ENCODE measurements at places on chromosomes 1 and 21.

DNA sequence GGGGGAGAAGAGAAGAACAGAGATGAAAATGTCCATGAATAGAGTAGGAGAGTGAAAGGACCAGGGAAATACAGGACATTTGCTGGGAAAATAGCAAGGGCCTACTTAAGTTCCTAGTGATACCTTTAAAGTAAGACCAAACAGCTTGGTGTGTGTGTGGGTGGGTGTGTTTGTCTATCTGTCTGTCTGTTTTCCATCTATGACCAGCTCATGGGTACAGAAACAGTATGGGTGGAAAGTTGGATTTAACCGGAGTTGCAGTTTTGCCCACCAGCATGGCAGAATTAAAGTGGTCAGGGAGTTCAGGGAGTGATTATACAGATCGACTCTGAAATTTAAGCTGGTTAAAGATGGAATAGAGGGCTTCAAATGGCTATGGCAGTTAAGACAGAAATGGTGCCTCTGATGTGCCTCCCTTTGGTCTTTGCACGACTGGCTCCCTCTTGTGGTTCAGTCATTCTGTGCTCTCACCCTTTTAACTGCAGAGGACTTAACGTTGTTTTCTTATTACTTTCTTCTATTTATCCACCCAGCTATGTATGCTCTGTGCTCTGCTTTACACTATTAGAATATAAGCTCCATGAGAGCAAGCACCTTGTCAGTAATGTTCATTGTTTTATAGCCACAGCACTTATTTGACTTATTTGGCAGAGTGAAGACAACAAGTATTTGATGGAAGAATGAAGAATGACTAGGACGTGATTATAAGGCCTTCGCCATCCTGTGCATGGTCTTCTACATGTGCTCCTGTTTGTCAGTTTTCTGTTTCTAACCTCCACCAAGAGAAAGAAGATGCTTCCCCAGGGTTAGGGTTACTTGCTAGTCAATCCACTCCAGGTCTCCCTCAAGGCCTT is 72.7 kb upstream of the AK4 start:
- peak; percentile 61 for DNase-seq

- DNase-seq = no peak
Measured at GRCh38 chr1:19035377-19036040, 79.0 kb upstream of the IFFO2 start.

DNA sequence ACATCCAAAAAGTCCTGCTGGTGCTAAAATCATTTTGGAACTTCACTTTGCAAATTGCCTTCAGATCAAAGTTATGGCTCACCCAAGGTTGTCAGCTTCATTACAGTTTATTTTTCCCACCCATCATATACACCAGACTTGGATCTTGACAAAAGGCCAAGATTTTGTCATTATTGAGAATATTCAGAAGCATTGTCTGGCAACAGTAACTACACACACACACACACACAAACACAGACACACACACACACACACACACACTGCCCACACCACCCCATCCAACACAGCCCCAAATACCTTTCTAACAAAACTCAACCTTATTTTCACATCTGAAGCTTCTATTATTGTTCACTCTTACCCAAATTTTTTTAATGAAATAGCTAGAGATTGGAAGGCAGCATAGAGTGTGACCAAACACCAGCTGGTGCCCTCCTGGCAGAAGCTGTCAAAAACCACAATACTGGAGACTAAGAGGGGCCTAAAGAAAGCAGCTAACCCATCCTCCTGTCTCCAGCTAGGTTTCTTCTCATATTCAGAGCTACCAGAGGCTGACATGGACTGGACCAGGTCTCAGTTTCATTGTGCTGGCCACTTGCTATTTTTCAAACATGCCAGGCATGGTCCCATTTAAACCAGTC is 139.1 kb upstream of the ZC3H11B start:
- DNase-seq = no peak

DNA sequence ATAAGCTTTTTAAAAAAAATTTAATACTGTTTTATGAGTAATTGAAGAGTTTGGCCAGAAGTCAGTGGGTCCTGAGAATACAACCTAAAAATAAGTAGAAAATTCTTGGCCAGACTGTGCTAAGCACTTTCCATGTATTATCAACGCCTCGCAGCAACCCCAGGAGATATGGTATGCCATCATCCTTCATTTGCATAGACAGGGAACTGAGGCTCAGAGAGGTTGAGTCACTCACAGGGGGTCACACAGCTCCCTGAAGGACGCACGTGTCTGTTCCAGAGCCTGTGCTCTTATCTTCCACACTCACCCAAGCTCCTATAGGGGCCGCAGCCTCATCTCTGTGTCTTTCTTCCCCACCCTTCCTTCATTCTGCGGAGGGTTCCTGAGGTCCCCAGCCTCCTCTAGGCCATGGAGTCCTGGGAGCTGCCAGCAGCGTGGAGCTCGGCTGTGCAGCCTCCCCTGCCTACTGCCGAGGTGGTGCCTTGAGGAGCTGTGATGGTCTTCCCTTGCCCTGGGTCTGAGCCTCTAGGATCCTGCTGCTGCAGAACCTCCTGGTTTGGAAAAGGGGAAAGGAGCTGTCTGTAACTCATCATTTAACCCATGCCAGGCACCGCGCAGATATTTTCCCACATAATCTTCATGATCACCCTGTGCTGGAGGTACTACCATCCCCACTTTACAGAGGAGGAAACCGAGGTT is 30.3 kb upstream of the ECE1 start:
- DNase-seq = no peak

GRCh38 chr1:165678509-165678908 is 19.9 kb downstream of the ALDH9A1 start:
- no peak for DNase-seq

GRCh38 chr1:113758631-113759332 is 504 bp downstream of the PHTF1 start:
- DNase-seq = peak; percentile 56

GRCh38 chr1:165857046-165857801 is 29.8 kb downstream of the UCK2 start:
- DNase-seq = no peak

GRCh38 chr1:43438576-43438952 is 15.2 kb downstream of the HYI start:
- DNase-seq = no peak

DNA sequence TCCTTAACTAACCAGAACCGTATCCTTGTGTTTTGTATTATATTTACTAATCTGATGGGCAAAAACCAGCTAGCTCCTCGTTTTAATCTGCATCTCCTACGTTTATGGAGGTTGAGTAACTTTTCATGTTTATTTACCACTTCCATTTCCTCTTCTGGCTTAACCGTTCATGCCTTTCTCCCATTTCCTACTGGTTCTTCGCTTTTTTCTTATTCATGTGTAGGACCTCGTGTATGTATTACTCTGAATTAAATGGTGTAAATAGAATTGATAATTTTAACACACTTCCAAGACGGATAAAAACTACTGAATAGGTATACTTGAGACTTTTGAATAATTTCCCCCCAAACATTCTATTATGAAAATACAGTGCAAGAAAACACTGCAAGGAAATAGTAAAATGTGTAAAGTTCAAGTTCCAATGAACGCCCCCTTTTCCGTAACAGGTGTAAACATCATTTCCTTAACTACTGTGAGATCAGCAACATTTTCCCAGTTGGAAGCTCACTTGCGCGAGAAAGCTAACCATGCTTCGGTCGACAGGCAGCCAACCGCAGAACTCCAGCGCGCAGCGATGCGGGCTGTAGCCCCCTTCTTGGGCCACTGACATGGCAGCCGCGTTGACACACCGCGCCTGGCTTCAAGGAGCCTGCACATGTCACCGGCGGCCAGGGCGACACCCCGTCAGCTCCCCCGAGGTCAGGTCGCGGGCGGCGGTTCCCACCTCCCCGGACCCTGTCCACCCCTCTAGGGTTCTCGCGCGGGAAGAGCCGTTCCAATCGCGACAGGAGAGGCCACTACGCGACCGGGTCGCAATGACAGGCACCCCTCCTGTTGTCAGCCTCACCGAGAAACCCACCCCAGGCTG is 816 bp downstream of the EDEM3 start:
- peak; percentile 51 for DNase-seq
